ENCODE measurements at places on chromosomes 3 and 15.

- DNase-seq = no peak
These were observed 30.9 kb downstream of the GOLM2 start for GRCh38 chr15:44319385-44319784.

DNA sequence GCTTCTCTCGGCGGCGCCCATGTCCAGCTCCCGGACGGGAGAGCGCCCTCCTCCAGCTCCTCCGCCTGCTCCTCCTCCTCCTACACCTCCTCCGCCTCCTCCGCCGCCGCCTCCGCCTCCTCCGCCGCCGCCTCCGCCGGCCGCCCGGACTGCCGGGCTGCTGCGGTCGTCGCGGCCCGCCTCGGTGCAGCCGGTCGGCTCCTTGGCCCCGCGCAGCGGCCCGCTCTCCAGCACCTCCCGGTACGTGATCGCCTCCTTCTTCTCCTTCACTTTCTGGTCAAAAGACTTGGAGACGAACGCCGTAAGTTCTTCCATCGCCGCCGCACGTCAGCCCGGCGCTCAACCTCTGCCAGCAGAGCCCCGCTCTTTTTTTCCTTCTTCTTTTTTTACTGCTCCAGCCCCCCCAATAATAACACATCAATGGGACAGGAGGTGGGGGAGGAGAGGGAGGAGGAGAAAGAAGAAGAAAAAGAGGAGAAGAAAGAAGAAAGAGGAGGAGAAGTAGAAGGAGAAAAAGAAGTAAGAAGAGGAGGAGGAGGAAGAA, 438 bp downstream of the SHOX2 start:
- no peak for DNase-seq

- no peak for DNase-seq
These were observed 21.0 kb upstream of the DPH6 start for GRCh38 chr15:35566991-35567390.

DNA sequence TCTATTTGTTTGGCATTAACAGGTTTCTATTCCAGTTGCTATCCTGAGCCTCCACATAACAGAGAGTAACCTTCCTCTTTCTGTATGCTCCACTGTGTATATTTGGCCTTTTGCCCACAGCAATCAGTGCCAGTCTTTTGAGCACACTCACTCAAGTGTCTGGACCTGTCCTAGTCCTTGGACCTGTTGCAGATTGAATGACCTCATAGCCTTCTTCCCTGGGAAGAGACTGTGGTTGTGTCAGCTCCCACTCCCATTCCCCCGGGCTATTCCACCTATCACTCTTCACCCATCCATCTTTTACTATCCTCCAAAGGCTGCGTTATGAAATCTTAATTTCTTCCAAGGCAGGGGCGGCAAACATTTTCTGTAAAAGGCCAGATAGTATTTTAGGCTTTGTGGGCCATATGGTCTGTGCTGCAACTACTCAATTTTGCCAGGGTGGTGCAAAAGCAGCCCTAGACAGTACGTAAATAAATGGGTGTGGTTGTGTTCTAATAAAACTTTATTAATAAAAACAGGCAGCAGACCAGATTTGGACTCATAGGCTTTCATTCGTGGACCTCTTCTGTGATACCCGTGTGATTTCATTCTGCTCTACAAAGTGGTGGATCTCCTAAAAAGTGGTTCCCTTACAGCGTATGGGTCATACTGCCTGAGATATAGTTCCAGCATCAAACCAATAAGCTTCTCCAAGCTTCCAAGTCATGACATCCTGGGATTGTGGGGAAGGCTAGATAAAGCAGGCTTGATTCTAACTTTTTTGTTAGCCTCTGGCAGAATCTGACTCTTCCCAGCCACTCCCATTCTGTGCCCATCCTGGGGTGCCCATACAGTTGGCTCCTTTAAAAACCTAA, 57.4 kb downstream of the CDAN1 start:
- DNase-seq = no peak

GRCh38 chr15:68885070-68885469, 45.3 kb upstream of the SPESP1 start:
- no peak for DNase-seq

DNA sequence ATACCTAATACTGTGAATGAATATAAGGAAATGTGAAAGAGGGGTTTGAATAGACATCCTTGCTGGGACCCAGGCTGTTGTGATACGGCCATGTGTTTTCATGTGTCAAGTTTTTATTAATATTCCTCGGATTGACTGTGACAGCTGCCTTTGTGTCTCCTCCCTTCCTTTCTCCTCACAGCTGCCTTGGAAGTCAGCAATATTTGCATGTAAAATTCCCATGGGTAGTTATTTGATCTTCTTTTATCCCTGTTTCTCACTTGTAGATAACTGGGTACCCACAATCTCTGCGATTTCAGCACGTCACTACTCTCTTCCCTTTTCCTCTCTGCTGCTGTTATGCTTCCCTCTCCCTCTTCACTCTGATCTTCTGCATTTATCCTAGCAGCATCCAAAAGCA, 9.4 kb downstream of the GPR156 start:
- DNase-seq = no peak

DNA sequence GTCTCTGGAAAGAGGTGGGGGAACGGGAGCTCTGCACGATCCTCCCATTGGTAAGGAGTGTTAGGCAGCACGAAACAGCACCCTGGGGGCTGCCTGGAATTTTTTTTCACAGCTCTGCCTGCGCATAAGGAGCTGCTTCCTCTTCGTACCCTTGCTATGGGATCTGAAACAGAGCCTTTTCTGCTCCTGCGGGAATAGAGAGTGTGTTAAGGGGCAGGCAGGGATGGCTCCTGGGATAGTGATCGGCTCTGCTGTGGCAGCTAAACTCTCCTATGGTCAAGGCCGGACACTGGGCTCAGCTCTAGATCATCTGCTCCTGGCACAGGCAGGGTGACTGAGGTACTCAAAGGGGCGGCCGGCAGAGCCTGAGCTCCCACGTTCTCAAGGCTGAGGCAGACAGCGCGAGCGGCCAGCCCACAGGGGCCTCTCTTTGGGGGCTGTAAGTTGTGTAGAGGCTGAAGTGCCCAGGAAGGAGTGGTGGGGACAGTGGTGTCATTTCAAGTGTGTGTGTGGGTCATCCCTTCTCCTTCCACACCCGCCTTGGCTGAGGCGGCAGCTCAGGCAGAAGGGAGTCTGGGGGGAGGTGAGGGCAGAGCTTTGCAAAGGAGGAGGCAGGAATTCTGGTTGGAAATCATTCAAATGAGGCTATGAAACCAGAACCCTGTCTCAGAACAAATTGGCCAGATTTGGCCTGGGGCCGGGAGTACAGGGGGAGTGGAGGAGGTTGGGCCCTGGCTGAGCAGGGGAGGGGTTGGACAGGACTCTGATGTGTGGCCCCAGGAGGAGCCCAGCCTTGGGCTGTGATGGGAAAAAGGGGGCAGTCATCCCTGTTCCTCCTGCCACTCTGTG, 31.0 kb downstream of the EPHB3 start:
- no peak for DNase-seq

Measured in HuH-7.5 (cell line).